ENCODE measurements at places on chromosomes 12 and 14.

DNA sequence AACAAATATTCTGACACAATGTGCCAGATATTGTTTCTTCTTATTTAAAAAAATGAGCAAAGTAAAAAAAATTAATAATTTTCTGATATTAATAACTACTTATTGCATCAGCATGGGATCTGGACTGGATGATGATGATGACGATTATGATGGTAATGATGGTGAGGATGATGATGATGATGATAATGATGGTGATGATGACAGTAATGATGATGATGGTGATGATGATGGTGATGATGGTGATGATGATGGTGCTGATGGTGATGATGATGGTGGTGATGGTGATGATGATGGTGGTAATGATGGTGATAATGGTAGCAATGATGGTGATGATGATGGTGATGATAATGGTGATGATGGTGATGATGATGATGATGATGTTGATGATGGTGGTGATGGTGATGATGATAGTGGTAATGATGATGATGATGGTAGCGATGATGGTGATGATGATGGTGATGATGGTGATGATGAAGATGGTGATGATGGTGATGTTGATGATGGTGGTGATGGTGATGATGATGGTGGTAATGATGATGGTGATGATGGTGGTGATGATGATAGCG, 94.0 kb downstream of the SRRM4 start:
- DNase-seq = no peak

DNA sequence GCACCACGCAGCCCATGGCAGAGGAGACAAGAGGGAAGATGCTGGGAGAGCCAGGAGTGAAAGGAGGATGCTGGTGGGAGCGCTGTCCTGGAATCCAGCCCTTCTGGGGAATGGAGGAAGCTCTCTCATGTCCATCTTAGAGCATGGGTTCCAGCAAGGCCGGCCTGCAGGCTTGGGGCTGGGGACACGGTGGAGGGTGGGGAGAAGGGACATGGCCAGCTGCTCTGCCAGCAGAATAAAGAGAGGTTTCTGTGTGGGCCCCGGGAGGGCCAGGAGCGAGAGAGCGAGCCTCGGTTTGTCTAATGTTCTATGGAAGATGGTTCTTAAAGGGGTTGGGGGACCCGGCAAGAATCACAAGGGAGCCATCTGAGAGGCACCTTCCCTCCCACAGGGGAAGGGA, 60.2 kb downstream of the RIMBP2 start:
- DNase-seq = no peak

- no peak for DNase-seq
Observed at GRCh38 chr14:50082308-50082742, 34.0 kb downstream of the VCPKMT start.

DNA sequence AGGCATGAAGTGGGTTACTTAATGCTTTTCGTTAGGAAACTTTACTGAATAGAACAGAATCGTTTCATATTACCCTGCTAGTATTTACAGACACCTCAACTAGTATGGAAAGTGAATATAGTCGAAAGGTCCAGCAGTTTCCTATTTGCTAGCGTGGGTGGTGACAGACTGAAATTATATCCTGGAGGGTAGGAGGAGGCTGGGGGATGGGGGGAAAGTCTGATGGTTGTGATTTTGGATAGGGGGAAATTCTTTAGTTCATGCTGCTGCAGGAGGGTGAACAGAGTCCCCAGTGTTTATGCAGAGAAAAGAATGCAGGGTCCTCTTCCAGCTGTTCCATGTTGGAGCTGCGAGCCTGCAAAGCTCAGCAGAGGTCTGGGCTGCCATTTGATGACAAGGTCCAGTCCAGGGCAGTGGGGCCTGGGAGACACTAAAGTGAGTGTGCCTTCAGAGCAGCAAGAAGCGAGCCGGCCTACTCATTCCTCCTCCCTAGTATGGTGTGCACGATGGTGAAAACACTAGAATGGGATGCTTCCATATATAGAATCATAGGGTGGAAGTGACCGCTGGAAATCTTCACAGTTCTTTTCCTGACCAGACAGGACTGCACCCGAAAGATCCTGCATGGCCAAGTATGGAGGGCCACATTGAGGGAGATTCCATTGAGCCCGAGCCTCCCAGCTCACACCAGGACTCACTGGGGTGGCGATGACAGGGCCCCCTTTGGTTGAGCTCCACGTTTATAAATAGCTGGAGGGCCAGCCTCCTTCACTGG, 2.1 kb downstream of the SAMD4A start:
- DNase-seq = peak; percentile 33

GRCh38 chr14:73935666-73936065, 14.2 kb downstream of the FAM161B start:
- DNase-seq = no peak

Measured in astrocyte (in vitro differentiated cells and primary cell).